ENCODE measurements at places on chromosomes 6 and 20.

GRCh38 chr6:21931641-21932335, 338.2 kb downstream of the SOX4 start:
- DNase-seq = no peak

DNA sequence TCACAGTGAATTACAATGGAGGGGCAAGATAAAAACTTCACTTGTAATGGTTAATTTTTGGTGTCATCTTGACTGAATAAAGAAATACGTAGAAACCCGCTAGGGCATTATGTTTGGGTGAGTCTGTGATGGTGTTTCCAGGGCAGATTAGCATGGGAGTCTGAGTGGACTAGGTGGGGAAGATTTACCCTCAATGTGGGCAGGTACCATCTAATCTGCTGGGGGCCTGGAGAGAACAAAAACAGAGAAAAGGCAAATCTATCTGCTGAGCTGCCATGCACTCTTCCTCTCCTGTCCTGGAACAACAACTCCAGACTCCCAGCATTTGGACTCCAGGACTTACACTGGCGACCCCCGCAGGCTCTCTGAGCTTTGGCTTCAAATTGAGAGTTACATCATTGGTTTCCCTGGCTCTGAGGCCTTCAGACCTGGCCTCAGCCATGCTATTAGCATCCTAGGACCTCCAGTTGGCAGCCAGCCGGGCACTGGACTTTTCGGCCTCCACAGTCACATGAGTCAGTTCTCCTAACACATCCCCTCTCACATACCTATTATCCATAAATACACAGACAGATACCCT, 19.7 kb downstream of the NINL start:
- no peak for DNase-seq

- DNase-seq = no peak
Observed at GRCh38 chr6:104638841-104639290, 220.9 kb downstream of the HACE1 start.

DNA sequence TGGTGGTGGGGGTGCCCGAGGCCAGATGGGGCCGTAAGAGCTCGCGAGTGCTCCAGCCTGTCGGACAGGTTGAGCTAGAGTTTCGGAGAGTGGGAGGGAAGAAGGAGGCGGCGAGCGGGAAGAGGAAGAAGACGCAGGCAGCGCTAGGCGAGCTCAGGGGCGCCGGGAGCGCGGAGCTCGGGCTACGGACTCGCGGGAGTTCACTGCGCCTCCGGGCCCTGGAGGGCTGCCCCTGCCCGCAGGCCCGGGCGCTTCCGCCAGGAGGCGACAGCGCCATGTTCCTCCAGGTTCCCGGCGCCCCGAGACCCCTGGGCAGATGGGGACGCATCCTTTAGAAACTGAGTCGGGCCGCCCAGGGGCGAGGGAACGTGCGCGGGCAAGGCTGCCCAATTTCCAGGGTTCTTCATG, 984 bp downstream of the TFAP2C start:
- no peak for DNase-seq
